Fibroblast of skin of scalp (primary cell): ENCODE measurements at places on chromosomes 6 and 20.
A peak's percentile ranks its signal among the peaks of the same experiment; 100 is the strongest.

DNA sequence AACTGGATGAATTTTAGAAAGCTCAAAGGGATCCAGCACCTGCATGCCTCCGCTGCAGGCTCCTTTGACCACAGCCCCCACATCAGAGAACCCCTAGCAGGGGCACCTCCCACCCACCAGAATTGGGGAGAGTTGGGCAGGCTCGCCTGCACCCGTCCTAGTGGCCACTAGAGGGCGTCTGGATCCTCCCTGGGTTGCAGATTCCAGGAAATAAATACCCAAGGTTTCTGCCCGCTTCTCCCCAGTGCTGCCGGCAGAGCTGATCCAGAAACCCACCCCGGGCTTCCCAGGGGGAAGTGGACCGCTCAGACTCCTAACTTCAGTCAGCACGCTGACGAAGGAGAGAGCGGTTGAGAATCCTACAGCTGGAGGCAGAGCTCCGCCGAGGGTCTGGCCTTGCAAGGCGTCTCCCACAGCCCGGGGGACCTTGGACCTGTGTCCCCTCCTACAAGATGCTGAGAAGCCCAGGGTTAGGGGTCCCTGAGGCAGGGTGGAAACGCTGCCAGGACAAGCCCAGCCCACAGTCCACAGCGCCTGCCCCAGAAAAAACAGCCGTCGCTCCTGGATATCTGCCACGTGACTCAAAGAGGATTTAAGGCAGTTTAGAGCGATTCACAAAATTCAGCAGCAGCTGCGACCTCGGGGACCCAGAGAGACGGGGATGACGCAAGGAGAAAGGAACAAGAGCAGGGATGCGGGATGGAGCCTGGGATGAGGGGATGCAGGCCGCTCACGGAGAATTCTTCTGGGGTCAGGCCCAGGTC lies 32.6 kb upstream of the PHACTR3 start:
- peak; percentile 67 for DNase-seq

- no peak for DNase-seq
These were observed 7.5 kb downstream of the ATG5 start for GRCh38 chr6:106318061-106318460.

GRCh38 chr6:156154896-156155295 lies 622.3 kb upstream of the ARID1B start:
- no peak for DNase-seq

DNA sequence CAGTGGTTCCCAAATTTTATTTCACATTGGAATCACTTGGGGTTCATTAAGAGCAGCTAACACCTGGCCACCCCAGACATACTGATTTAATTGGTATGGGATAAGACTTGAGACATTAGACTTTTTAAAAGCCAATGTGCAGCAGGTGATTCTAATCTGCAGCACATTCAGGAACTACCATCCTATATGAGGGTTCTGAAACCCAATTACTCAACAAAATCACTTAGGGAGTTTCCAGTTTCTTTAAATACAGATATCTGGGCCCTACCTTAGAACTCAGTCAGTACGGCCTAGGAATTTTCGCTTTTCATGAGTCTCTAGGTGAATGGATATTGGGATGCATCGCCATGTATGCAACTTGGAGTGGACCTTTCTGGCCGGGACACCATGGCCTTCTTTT lies 24.0 kb upstream of the L3MBTL3 start:
- no peak for DNase-seq

GRCh38 chr6:15421945-15422733 lies 176.3 kb downstream of the JARID2 start:
- DNase-seq, result no peak
